ENCODE measurements at places on chromosomes 1 and 21.

DNA sequence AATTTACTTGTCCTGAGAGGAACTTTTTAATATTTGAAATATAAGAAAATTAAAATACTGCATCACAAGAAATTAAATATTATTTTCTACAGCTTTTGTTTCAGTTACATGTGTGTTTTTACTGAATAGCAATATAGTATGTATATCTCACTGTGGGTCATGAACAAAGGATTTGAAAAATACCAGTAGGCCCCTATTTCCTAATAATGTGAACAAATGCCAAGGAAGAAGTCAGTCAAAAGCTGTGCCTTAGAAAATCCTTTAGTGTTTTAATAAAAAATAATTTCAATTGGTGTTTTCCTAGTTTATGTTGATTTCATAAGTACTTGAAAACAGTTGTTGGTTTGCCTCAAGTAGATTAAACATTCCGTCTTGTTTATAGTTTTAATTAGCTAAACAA, 46.7 kb downstream of the SMYD3 start:
- no peak for DNase-seq

- no peak for DNase-seq
These were observed 11.7 kb downstream of the CD2 start for GRCh38 chr1:116765962-116766361.

DNA sequence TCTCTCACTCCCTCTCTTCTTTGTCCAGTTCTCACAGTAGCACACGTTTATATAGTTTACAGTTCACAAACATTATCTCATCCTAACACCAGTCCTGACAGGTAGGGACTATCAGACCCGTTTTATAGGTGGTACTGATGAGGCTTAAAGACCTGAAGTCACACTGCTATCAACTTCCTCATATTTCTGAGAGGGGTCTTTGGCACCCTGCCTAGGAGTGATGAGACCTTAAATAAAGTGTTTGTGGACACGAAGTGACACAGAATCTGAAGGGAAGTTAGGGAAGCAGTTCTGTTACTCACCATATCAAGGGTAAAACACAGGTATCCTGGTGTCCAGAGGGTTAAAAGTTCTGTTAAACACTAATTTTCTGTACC, 590 bp upstream of the TACSTD2 start:
- no peak for DNase-seq

GRCh38 chr1:114108751-114109255, 44.9 kb downstream of the SYT6 start:
- DNase-seq, result peak; percentile 50

DNA sequence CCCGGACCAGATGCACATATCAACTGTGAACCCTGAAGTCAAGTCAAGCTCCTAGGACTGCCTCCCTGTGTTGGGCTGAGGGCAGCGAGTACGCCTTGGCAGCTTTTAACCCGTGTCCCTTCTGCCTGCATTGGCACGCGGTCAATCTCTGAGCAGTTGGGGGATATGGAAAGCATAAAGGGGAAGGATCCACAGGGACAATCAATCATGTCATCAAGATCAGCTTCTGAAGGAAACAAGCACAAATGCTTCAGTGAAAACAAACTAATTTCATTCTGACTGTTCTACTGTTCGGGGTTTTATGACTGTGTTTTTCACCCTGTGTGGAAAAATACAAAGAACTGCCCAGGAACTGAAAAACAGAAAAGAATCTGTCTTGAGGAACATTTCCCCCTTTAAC, 106.2 kb downstream of the RUNX1 start:
- no peak for DNase-seq

DNA sequence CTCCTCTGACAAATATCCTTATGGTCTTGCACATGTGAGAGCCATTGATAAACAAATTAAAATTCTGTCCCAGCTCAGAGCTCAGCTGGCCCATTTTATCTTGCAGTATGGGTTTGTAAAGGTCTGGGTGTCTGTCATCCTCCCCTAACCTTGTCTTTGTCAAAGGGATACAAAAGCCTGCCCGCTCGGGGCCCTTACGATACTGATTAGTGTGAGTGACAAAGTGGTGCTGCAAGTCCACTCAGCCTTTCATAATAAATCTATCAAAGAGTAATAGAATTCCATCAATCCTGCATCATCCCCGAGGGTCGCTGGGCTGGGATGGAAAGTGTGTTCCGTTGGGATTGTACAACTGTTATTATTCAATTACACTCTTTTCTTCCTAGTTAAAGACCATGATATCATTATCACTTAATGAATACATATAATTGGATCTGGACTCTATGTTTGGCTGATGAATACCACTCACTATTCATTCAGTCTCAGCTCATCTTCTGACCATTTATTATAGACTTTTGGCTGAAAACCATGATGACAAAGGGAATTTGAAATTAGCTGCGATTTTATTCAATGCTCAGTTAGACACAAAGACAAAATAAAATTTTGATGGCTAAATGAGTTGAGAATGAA, 122.5 kb upstream of the FOXD3 start:
- DNase-seq, result no peak

Data from fibroblast of skin of back (primary cell).